ENCODE measurements at places on chromosomes 1 and 21. TPM values are rescaled to one million over a fixed set of nuclear protein-coding genes. Genes with fewer than 3 reads are reported as not detected.

Gene CA6
- not detected for total RNA-seq

Gene PCP4L1
- total RNA-seq, result 0.52 TPM

Gene TDRD5
- under 0.01 TPM for total RNA-seq

Gene OR14I1
- total RNA-seq, result not detected

Gene RBM11
- total RNA-seq, result not detected

Gene CD5L
- total RNA-seq, result not detected

Gene FAM163A
- under 0.01 TPM for total RNA-seq

Gene CA14
- total RNA-seq, result 2.1 TPM
